ENCODE measurements at places on chromosomes 3 and 15. TPM values are rescaled to one million over a fixed set of nuclear protein-coding genes. Genes with fewer than 3 reads are reported as not detected.

The SLC38A3 gene
- not detected for total RNA-seq

The CDC25A gene
- total RNA-seq, result 36.0 TPM

GRCh38 chr3:157067114-157067513 is 92.8 kb downstream of the CCNL1 start:
- no peak for DNase-seq

DNA sequence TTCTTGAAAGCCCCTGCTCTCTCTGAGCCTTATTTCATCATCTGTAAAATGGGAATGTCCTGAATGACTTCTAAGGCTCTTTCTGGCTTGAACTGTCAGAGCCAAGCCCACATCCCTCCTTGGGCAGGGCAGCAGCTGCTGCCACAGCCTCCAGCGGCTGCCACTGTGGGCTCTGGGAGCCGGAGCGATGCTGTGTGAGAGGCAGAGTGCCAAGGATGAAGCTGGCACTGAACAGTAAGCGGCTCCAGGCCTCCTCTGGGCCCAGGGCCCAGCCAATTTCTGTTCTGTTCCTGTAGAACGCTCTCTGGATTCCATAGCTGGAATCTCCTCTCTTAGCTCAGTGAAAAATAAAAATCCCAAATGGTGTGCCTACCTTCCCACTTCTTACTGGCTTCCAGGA is 4.4 kb downstream of the CPLX3 start:
- no peak for DNase-seq

DNA sequence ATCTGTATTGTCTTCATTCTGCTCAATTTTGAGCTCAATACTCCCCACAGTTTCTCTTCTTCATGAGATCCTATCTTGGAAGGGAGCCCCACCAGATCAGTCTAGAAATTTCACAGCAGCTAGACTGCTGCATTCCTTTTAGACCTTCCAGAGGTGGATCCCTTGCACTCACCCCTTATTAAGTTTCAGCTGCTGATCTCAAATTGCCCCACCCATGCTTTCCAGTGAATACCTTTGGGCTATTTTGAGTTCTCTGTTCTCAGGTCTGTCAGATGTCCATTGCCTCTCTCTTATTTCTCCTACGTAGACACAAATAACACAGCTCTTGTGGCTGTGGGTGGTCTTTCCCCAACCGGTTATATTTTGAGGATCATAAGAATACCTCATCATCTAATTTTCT is 60.8 kb downstream of the GPR156 start:
- DNase-seq, result no peak

DNA sequence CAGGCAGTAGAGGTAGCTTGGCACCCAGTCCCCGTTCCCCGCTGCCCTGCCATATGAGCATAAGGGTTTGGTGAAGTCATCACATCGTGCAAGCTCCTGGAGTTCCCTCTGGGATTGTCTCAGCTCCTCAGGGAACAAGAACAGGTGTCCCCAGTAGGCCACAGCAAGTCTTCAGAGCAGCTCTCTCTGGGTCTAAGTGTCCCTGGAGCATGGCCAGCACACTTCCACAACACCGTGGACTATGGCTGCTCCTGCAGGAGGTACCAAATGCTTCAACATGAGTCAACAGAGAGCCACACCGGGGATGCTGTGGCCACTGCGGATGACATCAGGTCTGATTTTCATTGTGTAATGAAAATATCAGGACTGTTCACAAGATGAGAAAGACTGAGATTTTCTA is 23.1 kb downstream of the ABHD6 start:
- no peak for DNase-seq

GRCh38 chr15:67701669-67702068 is 123.6 kb upstream of the SKOR1 start:
- DNase-seq, result no peak

- DNase-seq, result no peak
Measured at GRCh38 chr15:60052796-60053195, 48.7 kb downstream of the FOXB1 start.

DNA sequence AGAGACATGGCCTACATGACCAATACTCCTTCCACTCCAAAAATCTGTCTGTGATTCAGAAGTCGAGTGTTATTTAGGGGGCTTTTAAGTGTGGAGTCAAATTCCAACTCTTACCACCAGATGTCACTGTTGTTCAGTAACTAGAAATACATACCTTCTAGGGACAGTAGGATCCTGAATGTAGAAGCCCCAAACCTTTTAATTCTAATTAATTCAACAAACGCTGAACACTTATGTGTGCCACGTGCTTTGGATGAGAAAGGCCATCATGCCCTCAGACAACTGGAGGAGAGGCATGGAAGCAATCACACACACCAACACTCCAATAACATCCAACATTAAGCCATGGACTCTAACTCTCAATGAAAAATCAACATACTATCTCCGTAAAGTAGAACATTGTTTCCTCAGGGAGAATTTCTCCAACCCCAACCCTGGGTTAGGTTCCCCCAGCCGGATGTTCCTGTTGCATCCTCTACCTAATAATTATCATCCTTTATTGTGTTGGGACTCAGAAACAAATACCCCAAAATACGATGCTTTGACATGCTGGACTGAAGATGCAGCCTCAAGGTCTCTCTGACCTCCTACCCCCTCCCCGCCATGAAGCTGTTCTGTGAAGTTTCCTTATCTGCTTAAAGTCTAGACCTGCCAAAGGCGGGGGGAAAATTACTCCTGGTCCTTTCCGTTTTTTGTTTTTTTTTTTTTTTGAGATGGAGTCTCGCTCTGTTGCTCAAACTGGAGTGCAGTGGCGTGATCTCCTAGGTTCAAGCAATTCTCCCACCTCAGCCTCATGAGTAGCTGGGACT is 8.0 kb upstream of the CCDC13 start:
- no peak for DNase-seq

DNA sequence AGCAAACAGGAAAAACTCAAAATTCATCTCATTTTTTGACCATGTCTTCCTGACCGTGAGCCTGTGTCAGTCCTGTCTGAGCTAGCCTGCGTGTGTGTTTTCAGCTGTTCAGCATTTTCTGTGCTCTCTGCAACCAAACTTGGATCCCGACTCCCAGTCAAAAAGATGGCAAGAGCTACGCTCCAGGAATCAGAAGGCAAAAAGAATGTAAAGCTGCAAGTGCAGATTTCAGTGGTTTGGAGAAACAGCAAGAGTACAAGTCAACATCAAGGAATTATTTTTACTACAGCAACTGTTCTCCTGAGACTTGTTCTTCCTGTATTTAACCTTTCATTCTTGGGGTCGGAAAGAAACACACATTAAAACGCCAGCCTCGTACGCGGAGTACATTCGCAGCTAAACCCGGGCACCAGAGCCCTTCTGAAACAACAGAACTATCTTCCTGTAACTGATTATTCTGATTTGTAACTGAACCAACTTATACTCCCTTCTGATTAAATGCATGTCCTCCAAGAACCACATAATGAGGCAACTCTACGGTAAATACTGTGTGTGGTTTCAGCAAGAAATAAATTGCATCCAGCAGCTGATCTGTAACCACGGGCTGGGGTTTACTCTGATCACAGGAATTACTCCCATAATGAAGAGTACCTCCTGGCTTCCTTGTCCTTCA is 107.4 kb downstream of the LRIG1 start:
- DNase-seq, result no peak

DNA sequence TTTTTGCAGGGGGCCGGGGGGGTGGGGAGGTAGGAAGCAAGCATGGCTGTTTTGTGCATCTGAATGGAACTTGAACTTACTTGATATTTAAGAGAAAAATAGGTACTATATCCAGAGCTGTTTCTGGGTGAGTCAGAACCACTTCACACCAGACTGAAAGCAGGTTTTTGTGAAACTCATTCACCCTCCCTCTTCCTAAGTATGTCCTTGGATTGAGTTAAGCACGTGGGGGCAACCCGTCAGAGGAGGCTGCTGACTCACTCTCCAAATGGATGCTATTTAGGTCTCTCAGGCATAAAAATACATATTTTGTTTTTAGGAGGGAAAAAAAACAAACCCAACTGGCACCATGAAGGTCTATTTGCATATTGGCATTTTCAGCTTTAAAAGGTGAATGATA is 270.3 kb downstream of the RYR3 start:
- DNase-seq, result no peak

- no peak for DNase-seq
Measured at GRCh38 chr15:40407330-40407990, 1.9 kb downstream of the IVD start.

DNA sequence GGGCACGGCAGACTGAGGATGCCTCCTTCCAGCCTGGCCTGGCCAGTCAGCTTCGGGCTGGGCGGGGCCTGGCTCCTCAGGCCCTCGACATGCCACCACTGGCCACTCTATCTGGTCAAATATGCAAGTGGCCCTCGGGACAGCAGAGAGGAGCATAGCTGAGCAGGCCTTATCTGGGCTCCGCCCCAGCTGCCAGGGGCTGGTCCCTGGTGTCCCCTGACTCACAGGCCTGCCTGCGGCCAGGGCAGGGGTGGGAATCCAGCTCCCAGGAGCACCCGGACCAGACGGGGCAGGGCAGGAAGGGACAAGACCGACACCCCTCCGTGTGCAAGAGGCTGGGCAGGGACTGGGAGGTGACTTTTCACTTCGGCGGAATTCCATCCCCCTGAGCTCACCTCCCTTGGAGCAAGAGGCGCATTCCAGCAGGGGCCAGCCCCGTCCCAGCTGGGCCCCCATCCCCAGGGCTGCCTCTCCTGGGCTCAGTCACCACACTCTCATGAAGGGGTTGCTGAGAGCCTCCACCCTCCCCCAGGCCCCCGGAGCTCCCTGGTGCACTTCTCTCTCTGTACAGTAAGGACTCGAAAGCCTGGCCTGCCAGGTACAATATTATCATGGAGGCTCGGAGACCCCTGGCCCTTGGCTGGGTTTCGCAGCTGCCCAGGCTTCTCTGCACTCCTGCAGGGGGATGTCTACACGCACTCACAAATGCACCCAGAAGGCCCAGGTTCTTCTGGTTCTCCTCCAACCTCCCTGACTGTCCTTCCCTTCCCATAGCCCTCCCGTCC is 29.5 kb downstream of the WNT7A start:
- peak; percentile 2 for DNase-seq

- no peak for DNase-seq
Measured at GRCh38 chr15:40917585-40917984, 11.6 kb upstream of the DLL4 start.

- no peak for DNase-seq
Measured at GRCh38 chr15:33915571-33916407, 52.5 kb upstream of the CHRM5 start.

The CPNE9 gene
- not detected for total RNA-seq

DNA sequence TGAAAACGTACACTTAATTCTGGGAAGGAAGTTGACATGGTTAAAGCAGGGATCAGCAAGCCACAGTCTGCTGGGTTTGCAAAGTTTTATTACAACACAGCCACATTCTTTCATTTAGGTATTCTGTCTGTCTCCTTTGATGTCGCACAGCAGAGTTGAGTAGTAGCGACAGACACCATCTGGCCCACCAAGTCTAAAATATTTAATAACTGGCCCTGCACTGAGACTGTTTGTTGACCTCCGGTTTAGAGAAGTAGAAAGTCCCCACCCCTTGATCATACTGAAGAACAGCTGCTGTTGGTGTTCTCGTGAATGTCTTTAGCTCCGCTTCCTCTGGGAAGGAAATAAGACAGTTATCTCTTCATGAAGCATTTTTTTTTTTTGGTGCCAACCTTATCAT is 66.2 kb downstream of the MCTP2 start:
- DNase-seq, result no peak

The POPDC2 gene
- not detected for total RNA-seq

GRCh38 chr3:47612178-47612577 is 33.5 kb upstream of the CSPG5 start:
- peak; percentile 54 for DNase-seq

DNA sequence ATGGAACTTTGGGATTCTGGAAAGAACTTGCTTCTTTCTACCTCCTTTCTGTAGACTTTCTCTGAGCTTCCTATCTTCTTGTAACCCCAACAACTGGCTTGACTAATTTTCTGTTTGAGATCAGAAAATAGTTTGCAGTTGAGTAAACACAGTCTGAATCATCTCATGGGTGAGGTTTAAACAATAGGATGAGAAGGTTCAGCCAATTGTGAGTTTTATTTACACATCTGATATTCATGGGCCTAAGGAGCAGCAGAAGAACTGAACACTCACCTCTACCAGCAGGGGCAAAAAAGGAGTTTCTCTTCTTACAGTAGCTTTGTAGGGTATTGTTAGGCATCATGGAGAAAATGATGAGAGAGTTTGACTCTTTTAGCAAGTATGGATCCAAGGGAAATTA is 54.2 kb downstream of the DTWD1 start:
- peak; percentile 43 for DNase-seq

GRCh38 chr3:152292366-152292765 is 23.6 kb downstream of the MBNL1 start:
- no peak for DNase-seq

GRCh38 chr15:37586011-37586583 is 348.3 kb upstream of the TMCO5A start:
- DNase-seq, result no peak

The SPINK8 gene
- not detected for total RNA-seq

DNA sequence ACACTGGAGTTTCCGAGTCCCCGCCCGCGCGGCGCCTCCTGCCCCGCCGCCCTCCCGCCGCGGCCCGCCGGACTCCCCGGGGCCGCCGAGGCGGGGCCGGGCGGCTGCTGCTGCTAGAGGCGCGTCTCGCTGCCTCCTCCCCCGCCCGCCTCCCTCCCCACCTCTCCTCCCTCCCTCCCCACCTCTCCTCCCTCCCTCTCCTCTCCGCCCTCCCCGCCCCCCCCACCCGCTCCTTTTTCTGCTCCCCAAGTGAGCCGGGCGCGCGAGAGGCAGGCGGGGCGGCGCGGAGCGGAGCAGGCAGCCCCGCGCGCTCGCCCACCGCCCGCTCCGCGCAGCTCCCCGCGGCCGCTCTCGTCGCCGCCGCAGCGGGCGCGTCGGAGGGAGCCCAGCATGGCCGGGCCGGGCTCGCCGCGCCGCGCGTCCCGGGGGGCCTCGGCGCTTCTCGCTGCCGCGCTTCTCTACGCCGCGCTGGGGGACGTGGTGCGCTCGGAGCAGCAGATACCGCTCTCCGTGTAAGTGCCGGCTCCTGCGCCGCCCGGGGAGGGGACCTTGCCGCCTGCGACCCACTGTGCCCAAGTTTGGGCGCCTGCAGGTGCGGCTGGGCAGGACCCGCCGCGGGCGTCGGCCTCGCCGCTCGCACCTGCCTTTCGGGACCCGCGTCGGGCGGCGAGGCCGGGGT is at the start of gene CACNA2D3:
Gene CACNA2D3, plus strand, starts transcription at position 229 of the 679 bp plus-strand sequence.
- no peak for DNase-seq

All from SJSA1 (cell line).